ENCODE measurements at places on chromosomes 5 and 9.

GRCh38 chr5:4661836-4662235 lies 478.3 kb upstream of the ADAMTS16 start:
- no peak for DNase-seq

GRCh38 chr5:39319395-39319794 lies 44.9 kb downstream of the C9 start:
- DNase-seq: no peak

GRCh38 chr5:61507232-61507631 lies 175.2 kb downstream of the ZSWIM6 start:
- DNase-seq: no peak

DNA sequence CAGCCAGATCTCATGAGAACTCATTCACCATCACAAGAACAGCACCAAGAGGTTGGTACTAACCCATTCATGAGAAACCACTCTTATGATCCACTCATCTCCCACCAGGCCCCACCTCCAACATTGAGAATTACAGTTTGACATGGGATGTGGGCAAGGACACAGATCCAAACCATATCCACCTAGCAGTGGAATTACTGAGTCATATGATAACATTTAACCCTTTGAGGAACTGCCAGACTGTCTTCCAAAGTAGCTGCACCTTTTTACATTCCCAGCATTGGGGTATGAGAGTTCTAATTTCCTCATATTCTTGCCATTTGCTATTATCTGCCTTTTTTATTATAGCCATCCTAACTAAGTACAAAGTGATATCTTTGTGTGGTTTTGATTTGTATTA lies 51.9 kb downstream of the CTNNA1 start:
- DNase-seq: no peak

DNA sequence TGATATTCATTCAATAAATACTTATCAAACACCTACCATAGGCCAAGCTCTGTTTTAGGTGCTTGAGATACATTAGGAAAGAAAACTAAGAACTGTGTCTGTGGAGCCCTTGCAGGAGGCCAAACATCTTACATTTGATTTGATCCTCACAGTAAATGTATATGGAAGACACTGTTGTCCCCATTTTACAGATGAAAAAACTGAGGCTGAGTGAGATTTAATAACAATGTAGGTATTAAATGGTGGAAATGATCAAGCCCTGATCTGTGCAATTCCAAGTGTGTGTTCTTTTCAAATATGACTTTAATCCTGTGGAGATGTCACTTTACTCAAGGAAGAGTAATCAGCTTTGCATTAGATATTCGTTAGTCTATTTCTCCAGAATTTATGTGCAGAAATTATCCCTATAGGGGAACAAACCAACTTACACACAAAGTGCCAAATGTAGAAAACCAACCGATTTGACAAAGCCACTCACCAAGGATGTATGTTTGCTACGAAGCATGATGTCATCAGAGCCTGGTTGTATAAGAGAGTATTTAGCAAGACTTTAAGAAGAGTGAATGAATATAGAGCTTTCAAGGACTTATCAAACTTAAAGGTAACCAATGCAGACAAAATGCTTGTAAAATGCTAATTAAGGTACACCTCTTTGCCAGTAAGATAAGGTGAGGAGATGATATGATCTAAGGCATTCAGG lies 153.9 kb upstream of the NFIB start:
- no peak for DNase-seq

DNA sequence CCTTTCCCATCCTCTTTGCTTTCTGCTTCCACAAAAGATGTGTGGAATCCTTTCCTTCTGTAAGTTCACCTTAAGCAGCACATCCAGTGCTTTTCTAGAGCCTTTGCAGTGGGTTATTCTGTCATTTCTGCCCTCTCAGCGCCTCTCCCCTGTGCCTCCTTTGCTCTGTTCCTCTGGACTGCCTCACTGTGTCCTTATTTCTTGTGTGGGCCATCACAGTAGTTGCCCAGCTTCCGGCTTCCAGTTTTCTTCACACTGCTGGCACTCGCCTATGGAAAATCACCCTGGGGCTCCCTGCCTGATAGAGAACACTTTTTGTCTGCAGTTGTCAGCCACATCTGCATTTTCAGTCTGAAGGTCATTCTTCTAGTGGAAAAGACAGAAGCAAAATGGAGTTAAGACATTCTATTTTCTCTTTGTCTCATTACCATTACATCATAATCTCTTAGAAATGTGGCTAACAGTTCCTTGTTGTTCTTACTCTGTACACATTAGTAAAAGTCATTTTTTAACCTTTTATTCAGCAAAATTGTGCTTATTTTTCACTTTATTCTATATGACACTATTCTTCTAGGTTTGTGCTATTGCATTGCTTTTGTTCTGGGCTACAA lies 64.1 kb upstream of the ZNF608 start:
- no peak for DNase-seq

- no peak for DNase-seq
Measured at GRCh38 chr9:98570663-98571440, 137.9 kb downstream of the GABBR2 start.

DNA sequence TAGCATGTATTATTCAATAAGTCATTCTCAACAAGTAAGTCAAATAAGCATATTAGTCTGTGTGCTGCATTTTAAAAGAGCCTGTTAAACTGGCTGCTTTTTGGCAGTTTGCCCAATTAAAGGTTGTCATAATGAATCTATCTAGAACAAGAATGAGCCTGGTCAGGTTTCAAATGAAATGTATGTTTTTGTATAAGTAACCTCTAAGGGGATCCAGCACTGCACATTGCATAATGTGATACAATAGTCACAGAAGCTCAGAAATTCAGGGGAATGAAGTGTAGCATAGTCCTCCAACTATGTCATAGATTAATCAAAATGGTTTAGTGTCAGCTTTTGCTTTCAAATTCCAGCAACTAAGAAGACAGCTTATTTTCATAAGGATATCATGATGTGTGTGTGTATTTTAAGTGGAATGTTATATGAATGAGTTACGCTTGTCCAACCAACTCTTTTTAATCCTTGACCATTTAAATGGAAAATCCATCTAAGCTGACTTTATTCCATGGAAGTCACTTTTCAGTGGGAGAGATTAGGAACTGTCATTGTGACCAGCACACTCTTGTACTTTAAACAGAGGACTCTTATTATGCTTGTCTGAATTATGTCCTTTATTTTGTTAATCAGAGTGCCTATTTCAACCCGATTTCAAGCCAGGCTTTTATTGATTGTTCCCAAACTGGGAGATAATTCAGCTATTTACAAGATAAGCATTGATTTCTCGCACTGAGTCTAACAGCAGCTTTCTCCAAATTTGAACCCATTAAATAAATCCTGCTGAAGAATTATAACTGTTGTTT lies 283.9 kb upstream of the ADAMTSL1 start:
- DNase-seq: no peak
